ENCODE measurements at places on chromosomes 11 and 22.
A peak's percentile ranks its signal among the peaks of the same experiment; 100 is the strongest.

GRCh38 chr11:109043315-109043714, 378.4 kb downstream of the DDX10 start:
- DNase-seq, result peak; percentile 3

DNA sequence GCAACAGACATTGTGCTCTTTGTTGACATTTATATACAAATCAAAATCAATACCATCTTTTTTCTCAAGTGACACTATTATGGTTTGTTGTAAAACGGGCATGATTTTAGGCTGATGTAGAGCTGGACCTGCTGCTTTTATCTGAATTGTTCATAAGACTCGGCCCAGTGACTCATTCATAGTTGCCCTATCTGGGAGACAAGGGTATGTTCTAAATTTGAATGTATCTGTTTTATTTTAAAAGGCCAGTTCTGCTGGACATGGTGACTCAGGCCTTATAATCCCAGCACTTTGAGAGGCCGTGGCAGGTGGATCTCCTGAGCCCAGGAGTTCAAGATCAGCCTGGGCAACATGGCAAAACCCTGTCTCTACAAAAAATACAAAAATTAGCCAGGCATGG, 39.3 kb downstream of the CEP295 start:
- no peak for DNase-seq

DNA sequence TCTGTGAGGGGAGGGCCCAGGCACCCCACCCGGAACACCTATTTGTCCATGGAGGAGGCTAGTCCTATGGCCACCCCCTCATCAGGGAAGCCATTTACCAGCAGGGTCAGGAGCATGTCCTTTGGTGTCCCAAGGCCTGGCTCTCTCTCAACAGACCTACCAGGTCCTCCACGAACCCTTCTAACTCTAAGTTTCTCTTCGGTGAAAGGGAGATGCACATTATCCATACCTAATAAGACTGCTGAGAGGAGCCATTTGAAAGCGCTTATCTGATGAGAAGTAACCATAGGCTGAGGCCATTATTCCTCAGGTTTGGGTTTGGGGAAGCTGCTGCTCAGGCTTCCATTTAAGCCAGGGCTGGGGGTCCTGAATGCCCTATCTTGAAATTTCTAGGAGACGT, 9.2 kb upstream of the TOP3B start:
- no peak for DNase-seq

DNA sequence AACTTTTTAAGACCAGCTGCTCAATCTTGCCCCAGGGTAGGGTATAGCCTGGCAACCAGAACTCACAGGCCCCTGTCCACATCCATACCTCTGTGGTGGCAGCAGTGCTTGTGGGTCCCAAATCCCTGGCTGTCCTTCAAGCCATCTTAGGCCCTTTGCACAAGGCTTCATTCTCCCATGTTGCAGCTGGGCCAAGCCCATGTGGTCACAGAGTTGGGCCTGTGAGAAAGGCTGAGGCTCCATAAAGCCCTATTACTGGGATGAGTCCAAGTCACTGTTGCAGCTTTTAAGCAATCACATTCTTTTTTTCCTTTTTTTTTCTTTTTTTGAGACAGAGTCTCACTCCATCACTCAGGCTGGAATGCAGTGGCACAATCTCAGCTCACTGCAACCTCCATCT, 47.9 kb upstream of the SLC25A1 start:
- DNase-seq, result no peak

DNA sequence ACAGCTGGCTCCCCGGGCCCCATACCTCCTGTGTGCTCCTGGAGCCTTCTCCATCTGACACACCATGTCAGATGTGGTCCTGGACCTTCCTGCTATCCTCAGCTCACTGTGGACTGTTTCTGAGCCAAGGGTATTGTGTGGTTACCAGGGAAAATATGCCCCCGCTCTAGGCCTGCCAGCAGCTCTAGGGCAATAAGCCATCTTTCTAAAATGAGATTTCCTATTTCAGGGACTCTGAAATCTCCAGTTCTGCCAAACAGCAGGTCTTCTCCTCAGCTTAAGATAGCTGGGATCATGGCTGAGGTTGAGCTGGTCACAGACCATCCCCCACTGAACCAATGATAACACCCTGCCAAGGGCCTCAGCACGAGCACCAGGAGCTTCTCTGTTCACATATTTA, 227.6 kb downstream of the ST3GAL4 start:
- no peak for DNase-seq

GRCh38 chr11:59261150-59261549, 48.4 kb upstream of the MPEG1 start:
- no peak for DNase-seq

GRCh38 chr11:64998141-64998540, 1.4 kb upstream of the BATF2 start:
- peak; percentile 6 for DNase-seq

- DNase-seq, result no peak
These were observed 272.9 kb downstream of the SWAP70 start for GRCh38 chr11:9936754-9937153.

DNA sequence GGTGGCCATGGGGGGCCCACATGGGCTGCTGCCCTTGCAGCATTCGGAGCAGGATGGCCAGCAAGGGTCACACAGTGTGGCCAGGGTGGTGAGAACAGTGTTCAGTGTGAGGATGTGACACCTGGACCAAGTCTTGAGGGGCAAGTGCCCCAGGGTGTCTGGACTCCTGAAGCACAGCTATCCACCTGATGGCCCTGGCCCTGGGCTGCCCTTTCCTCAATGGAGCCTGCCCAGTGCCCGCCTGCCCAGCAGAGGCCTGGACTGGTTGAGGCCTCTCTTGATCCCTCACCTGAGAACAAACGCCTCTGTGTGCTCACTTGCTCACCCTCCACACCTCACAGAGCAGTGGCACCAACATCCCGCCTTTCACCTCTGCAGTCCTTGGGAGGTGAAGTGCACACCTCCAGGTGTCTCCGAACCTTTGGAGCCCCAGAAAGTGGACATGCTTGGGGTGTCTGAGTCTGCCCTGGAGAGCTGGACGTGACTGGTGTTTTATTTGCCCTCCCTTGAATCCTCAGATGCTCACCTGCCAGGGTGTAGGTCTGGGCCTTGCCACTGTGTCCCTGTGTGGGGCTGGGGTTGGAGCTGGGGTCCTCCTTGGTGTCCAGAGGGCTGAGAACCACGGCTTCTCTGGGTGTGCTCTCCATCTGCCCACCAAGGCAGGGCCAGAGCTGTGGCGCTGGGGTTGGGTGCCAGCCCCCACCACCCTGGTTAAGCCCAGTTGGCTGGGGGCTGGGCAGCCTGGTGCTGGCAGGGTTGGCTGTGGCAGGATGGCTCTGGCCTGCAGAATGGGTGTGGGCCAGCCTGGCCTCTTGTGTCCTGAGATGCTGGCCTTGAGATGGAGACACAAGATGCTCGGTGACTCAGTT, 3.8 kb upstream of the MUC2 start:
- no peak for DNase-seq

- DNase-seq, result no peak
These were observed 36.7 kb downstream of the ISX start for GRCh38 chr22:35102663-35103062.

DNA sequence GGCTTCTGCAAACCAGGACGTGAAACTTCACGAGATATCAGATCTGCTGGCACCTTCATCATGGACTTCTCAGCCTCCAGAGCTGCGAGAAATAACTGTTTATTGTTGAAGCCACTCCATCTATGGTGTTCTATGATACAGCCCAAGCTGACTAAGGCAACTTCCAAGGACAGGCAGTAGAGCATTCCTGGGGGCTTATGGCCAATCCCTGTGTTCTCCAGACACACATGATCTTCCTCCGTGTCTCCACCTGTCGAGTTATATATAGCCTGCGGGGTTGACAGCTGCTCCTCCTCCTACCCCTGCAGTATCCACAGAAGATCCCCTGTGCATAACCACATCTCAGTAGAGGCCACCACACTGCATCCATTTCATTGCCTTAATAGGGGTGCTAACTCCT, 11.0 kb downstream of the TP53AIP1 start:
- DNase-seq, result no peak

- DNase-seq, result no peak
These were observed 12.0 kb downstream of the ST14 start for GRCh38 chr11:130171534-130171933.

GRCh38 chr11:63564056-63564774, 1.0 kb upstream of the PLAAT2 start:
- peak; percentile 18 for DNase-seq

DNA sequence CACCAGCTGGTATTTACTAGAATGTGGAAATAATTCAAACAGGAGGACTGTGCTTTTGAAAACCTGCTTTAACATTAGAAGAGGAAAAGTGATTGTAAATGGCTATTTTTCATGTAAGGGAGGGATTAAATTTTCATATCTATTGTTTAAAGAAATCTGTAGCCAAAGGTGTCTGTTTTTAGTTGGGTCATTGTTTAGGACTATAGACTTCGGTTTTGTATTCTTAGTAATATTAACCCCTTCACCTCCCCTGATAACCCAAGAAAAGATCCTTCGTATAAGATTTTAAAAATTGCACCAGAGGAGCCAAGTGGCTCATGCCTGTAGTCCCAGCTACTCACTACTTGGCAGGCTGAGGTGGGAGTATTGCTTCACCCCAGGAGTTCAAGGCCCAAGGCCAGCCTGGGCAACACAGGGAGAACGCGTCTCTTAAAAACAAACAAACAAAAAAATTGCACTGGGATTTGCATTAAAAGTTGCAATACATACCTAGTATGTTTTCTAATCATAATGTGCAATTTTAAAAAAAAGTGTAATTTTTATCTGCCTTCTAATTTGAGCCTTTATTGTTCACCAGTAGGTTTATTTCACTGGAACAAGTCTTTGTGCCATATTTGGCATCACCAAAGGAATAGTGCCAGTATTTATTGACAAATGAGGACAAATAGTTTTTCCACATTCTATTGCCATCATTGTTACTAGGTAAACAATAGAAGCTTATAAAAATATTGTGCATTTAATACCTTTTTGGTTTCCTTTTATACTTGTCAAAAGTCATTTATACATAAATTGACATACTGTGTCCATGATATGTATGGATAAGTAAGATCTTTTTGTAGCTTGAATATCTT, 34.3 kb downstream of the MTMR3 start:
- no peak for DNase-seq

- peak; percentile 16 for DNase-seq
These were observed 5.2 kb downstream of the SLC15A3 start for GRCh38 chr11:60946601-60947264.

DNA sequence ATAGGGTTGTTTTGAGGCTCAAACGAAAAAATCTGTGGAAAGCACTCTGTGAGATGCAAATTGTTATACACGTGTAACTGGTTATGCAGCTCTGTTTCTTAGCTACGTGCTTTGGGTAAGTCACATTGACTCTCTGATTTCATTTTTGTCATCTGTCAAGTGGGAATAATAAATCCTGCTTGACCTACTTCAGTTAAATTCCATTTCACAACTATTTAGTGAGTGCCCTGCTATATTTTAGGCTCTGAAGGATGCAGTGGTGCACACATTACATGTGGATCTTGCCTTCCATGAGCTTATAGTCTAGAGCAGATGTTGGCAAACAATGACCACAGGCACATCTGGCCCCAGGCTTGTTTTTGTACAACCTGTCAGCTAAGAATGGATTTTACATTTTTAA, 133.6 kb upstream of the PLET1 start:
- no peak for DNase-seq

DNA sequence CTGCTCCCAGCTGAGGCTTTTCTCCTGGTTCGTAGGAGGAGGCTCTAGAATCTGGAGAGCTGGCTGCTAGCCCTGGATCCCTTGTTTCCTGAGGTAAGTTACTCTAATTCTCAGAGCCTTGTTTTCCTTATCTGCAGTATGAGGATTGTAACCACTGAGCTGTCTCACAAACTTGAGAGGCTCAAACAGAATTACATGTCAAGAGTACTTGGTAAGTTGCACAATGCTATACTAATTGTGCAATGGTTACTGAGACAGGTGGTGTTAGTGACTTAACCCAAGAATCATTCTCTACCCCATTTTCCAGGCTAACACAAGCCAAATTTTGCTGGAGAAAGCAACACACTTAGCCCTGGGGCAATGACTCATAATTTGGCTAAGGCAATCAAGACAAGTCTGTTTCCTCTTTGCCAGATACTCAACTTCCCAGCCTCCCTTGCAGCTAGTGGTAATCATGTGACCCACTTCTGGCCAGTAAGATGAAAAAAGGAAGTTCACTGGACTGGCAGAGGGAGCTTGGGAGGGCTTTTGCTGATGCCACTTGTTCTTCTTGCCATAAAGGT, 348.0 kb downstream of the TENM4 start:
- DNase-seq, result no peak

DNA sequence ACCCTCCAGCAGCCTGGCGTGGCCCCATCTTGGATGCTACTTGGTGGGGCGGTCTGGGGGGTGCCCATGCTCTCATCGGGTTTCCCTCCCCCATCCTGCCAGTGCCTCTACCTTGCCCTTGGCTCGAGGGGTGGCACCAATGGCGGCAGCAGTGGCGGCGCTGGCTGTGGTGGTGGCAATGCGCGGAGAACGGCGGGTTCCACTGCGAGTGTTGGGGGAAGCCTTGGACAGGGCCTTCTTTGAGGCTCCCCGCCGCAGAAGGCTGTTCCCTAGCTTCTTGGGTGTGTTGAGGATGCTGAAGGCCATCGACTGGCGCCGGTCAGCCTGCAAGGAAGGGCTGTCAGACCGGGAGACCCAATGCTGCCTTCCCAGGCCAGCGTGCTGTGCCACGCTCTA, 5.1 kb downstream of the IL18BP start:
- no peak for DNase-seq

DNA sequence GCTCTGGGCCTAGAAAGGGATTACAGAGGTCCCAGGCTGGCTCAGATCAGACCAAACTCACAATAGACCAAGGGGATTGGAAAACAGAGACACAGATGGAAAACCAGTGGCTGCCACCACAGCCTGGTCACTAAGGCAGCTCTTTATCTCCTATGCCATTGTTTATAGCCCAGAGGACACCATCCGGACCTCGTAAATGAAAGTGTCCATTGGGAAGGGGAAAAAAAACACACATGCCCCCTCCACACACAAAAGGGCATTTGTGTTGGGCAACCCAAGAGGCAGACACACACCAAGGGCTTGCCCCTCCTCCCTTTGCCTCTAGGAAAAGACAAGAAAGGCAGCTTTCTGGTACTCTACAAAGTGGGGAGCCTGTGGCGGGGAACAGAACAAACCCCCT, 85.9 kb downstream of the GAB2 start:
- no peak for DNase-seq

DNA sequence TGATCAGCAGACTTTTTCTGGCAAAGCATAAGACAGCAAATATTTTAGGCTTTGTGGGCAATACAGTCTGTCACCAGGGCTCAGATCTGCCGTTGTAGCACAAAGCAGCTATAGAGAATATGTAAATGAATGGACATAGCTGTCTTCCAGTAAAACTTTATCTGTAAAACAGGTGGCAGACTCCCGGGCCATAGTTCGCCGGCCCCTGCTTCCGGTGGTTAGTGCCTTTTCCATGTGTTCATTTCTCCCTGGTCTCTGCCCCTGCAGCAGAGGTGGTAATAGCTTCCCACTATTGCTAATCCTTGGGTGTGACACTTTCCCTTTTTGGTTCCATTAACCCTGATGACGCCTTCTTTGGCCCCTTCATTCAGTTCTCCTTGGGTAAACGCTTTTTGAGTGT, 93.7 kb upstream of the LDLRAD3 start:
- DNase-seq, result no peak

- DNase-seq, result no peak
These were observed 12.2 kb upstream of the CDC42BPG start for GRCh38 chr11:64856382-64857227.

- no peak for DNase-seq
These were observed 59.6 kb downstream of the LRRC32 start for GRCh38 chr11:76610871-76611475.
